Psoas muscle (tissue), 8 donors: ENCODE measurements at places on chromosomes 11 and 22. TPM values are rescaled to one million over a fixed set of nuclear protein-coding genes. Genes with fewer than 3 reads are reported as not detected.

- no peak for DNase-seq
Measured at GRCh38 chr11:103659743-103660142, 376.7 kb upstream of the DDI1 start.

- no peak for DNase-seq
Measured at GRCh38 chr11:80096736-80097135, 655.9 kb upstream of the TENM4 start.

DNA sequence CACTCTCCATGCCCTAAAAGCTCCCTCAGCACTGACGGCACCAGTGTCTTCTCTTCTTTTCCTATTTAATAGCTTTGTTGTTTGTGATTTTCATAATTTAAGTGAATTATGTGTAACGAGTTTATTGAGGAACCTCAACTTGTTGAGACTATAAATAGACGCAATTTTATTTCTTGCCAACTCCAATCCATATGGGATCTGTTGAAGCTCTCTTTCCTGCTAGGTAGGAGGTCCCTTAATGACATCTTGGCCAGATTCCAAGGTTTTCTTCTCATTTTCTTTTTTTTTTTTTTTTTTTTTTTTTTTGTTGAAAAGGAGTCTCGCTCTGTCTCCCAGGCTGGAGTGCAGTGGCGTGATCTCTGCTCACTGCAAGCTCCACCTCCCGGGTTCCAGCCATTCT lies 14.2 kb downstream of the RTL6 start:
- no peak for DNase-seq

- no peak for DNase-seq
Measured at GRCh38 chr22:35866651-35867050, 149.0 kb downstream of the APOL5 start.

- DNase-seq, result peak; percentile 63
Measured at GRCh38 chr11:75562836-75563484, 907 bp downstream of the SERPINH1 start.

GRCh38 chr11:124832571-124832970 lies 32.4 kb upstream of the MSANTD2 start:
- no peak for DNase-seq

- peak; percentile 24 for DNase-seq
Measured at GRCh38 chr11:70716986-70717775, 318.9 kb downstream of the CTTN start.

GRCh38 chr11:22536071-22536470 lies 89.6 kb downstream of the FANCF start:
- no peak for DNase-seq

The CD6 gene
- polyA plus RNA-seq, result 0.05 TPM

The MPPED2 gene
- 2.4 TPM for polyA plus RNA-seq
